ENCODE measurements at places on chromosomes 16 and 17.

- no peak for DNase-seq
Observed at GRCh38 chr16:9791556-9791955, 390.7 kb downstream of the GRIN2A start.

- DNase-seq = no peak
Observed at GRCh38 chr17:46916211-46916610, 6.7 kb upstream of the GOSR2 start.

DNA sequence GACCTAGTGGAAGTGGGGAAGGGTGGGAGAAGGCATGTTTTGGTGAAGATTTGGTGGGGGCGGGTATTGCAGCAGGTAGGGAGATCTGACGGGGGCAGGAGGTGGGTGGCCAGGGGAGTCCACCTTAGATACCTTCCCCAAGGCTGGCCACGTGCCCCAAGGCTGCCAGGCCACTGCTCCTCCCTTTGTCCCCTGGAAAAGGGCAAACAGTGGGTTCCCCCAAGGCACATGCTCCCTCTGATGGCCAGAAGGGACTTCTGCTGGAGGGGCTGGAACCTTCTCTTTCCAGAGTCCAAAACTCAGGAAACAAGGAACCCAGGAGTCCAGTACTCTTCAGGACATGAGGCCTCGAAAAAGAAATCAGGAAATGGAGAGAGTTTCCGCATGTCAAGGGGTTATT lies 6.2 kb upstream of the PSMD3 start:
- DNase-seq = no peak

DNA sequence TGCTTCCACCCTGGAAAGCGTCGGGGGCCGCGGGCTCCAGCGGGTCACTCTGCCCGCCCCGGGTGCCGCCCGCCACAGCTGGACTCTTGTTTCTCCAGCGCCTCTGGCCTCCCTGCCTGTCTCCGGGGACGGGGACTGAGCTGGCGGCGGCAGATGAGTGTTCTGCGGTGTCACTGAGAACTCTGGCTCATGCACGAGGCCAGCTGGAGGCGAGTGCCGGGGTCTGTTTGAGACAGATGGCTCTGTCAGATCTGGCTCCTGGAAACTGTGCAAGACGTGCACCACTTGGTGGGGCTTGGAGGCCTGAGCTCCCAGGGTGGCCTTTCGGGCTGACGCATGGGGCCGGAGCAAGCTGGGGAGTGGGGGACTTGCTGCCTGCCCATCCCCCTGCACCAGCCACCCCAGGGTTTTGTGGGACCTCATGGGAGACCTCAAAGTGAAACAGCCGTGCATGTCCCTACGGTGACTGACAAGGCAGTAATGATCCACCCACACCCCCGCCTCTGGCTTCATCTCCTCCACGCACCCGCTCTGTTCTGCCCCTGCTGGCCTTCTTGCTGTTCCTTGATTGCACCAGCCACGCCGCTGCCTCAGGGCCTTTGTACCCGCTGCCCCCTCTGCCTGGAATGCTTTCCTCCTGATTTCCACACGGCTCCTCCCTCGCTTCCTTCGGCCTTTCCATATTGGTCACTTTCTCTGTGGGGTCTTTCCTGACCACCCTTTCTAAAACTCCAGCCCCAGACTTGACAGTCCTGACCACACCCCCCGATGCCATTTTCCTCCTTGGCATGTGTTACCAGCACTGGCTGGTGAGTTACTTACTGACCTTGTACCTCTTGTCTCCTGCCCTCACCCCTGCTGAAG lies 174.9 kb upstream of the CIBAR2 start:
- DNase-seq = no peak

DNA sequence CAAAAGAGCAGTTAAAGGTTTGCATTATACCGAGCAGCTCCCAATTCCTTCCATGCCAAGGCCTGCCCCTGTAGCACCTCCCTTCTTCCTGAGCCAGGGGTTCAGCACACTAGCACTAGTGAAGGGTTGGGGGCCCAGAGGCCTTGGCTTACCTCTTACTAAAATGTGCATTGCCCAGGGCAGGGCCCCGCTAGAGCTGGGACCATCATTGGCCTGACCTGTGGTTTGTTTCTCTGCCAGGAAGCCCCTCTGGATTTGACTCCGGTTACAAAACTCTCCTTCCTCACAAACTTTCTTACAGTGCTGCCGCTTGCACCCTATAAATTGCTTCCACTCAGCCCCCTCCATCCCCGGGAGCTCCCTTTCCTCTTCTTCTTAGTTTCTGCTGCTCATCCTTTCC lies 33.8 kb downstream of the MPRIP start:
- DNase-seq = no peak

DNA sequence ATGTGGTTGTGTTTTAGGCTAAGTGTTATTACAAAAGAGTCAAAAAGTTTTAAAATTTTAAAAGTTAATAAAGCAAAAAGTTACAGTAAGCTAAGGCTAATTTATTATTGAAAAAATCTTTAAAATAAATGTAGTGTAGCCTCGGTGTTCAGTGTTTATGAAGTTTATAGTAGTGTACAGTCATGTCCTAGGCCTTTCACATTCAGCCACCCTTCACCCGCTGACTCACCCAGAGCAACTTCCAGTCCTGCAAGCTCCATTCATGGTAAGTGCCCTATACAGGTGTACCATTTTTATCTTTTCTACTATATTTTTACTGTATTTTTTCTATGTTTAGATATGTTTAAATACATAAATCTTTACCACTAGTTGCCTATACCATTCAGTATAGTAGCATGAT lies 98.5 kb upstream of the RPRML start:
- no peak for DNase-seq

Measured in NCI-H187 (cell line).